NCI-H446 (cell line): ENCODE measurements at places on chromosomes 5 and 9.
A peak's percentile ranks its signal among the peaks of the same experiment; 100 is the strongest.

- DNase-seq, result no peak
These were observed 16.4 kb downstream of the SLC12A2 start for GRCh38 chr5:128099944-128100343.

GRCh38 chr9:96379461-96379860 lies 4.0 kb downstream of the SLC35D2 start:
- DNase-seq, result no peak

- DNase-seq, result no peak
These were observed 13.6 kb downstream of the ARHGAP26 start for GRCh38 chr5:142783601-142784341.

- DNase-seq, result peak; percentile 36
These were observed 661 bp downstream of the NSMF start for GRCh38 chr9:137458194-137459151.

DNA sequence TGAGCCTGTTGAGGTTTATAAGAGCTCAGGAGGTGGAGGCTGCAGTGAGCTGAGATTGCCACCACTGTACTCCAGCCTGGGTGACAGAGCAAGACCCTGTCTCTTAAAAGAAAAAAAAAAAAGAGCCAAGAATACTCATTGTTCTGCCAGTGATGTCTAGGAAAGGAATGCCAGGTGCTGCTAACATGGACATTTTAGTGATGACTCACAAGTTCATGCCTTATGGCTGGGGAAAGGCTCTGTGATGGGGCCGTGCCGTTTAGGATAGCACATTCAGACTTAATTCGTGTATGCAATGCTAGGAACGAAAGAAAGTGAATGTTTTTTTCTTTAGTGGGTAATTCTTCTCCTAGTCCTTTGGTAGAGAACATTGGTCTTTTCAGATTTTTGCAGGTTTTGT lies 134.2 kb downstream of the ARHGAP26 start:
- no peak for DNase-seq

GRCh38 chr9:89603767-89604665 lies 796 bp upstream of the GADD45G start:
- DNase-seq, result no peak

DNA sequence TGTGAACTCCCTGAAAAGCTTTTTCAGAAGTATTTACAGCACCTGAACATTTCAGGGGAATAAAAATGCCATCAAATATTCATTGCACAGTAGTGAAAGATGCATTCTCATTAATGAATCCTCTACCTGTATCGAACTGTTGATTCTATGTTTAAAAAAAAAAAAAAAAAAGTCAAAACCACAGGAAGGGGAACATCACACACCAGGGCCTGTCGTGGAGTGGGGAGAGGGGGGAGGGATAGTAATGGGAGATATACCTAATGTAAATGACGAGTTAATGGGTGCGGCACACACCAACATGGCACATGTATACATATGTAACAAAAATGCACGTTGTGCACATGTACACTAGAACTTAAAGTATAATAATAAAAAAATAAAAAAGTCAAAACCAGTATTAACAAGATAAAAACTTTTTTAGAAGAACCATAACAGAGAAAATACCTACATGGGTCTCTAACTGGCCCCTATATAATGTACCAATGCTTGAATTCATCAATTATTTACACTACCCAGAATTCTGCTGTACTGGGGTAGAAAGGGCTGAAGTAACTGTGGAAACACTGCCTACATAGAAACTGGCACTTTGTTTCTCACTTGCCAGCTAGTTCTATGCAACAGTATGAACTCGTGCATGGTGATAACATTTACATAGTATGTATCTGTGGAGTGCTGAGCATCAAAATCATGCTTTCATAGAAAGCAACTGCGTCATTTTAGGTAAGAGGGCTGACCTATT lies 48.9 kb downstream of the GNAQ start:
- DNase-seq, result no peak

DNA sequence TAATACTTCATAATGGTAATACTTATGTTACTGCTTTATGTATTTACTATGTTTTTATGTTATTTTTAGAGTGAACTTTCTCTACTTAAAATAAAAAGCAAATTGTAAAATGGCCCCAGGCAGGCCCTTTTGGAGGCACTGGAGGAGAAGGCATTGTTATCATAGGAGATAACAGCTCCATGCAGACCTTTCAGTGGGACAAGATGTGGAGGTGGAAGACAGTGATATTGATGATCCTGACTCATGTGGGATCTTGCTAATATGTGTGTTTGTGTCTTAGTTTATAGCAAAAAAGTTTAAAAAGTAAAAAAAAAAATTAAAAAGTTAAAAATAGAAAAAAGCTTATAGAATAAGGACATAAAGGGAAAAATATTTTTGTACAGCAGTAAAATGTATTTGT lies 74.5 kb downstream of the IQGAP2 start:
- DNase-seq, result no peak

DNA sequence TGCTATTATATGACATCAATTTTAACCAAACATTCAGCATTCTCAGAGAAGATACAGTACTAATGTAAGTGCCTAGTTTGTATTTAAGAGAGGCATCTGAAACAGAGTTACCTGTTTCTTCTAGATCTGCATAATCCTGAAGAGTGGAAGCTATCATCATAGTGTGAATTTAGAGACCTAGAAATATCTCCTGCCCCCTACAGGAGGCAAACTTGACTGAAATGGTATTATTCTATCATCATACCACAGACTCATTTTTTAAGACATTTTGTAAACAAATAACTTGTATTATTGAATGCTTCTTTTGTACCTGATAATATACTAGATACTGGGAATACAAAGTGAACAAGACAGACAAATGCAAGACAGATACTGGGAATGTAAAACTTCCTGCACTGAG lies 216.8 kb upstream of the RPS23 start:
- no peak for DNase-seq

GRCh38 chr5:77302653-77303052 lies 92.2 kb downstream of the PDE8B start:
- DNase-seq, result no peak

DNA sequence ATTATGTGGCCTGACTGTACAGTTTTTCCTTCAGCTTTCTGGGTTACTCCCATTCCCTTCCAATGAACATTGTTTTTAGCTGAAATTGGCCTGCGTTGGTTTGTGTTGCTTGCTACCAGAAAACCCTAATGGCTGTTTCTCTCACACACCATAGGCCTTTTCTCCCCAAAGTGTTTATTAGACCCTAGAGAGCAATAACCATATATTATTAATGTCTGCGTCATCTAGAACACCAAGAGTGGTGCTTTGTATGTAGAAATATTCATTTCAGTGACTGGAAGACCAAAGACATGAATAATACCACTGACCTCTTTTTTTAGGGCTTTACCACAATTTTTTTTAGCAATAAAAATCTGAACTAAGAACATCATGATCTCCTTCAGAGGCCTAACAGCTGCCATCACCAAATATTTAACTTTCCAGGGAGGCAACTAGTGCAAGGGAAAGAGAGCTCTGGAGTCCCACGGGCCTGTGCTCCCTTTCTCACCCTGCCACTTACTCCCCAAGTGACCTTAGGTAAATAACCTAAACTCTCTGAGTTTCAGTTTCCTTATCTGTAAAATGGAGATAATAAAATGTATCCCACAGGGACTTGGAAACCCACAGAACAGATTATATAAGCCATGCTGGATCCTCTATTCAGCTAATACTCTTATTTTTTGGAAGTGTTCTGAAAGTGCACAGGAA lies 201.9 kb upstream of the ISL1 start:
- no peak for DNase-seq

- DNase-seq, result no peak
These were observed 23.9 kb downstream of the GTF3C4 start for GRCh38 chr9:132694144-132694543.

DNA sequence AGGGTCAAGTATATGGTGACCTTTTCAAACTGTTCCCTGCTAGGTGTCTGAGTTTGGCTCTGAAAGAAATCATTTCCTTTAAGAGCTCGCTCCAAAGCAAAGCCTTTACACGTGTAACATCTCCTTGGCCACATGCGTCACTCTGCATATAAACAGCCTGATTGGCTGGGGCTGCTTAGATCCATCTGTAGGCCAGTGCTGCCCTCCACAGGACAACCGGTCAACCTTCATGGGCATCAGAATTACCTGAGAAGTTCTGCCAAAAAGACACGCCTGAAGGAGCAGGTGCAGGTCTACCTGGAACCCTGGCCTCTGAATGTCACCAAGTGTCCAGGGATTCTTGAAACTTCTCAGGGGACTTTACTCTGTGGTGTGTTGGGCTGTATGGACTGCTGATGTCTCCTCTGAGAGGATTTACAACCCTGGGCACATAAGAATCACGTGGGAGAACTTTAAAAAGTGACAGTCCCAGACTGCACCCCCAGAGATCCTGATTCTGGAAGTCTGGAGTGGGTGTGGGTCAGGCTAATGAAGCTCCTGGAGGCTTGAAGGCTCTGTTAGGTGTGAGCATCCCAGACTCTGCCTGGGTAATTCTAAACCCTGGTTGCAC lies 497.6 kb downstream of the GADD45G start:
- peak; percentile 70 for DNase-seq

DNA sequence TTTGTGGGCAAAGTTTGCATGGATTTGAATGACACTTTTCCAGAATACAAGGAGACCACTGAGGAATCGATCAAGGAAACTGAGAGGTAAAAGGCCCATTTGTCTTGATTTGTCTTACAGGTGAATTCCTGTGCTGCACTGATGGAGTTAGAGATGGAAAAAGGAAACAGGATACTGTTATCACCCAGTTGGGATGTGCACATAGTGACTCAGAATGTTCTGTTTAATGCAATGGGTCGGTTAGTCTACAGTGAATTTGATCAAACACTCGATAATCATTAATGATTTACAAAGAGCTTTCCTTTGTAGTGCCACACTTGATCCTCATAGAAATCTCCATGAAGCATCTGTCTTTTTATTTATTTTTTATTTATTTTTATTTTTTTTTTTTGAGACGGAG lies 64.7 kb downstream of the GDA start:
- no peak for DNase-seq

DNA sequence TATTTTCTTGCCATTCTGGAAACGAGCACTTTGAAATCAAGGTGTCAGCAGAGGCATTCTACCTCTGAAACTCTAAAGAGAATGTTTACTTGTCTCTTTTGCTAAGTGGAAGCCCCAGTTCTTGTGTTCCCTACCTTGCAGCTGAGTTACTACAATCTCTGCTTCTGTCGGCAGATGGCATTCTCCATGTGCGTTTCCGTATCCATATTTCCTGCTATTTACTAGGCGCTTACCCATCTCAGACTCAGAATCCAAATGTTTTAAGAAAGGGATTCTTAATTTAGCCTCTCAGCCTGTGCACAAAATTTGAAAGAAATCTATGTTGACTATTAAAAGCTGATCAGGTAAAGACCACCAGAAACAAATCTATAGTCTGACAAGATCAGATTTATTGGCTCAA lies 221.3 kb upstream of the FTMT start:
- no peak for DNase-seq

DNA sequence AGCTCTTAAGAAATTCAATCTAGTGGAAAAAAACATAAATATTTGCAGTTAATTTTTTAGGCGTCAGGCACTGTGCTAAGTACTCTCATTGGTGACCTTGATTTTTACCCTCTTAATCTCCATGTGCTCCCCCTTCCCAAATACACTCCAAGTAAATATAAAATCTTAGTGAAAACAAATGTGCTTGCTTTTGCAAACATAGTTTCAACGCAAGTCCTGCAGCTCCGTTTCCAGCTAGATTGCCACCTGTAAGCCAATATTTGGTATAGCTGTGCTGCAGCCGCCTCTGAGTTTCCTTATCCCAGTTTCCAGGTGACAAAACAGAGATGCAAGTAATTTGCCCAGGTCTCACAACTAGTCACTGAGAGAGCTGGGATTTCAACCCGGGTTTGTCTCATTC lies 1.9 kb upstream of the MTMR12 start:
- DNase-seq, result no peak

DNA sequence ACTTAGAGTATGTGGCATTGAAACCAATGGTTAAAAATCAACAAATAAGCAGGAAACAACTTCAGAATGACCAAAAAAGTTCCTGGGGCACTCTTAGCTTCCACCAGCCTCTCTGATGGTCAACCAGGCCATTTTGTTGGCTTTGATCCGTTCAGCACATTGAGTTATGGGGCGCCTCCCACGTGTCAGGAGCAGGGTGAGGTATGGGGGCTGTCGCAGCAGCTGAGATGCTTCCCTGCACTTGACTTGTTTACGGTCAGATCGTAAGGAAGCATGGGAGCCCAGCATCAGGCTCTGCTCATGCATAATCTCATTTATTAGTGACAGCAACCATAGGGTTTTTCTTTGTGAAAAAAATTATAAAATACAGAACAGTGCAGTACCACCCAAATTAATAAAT lies 16.7 kb downstream of the SYK start:
- no peak for DNase-seq

GRCh38 chr5:139382807-139383206 lies 290 bp downstream of the SLC23A1 start:
- no peak for DNase-seq

- no peak for DNase-seq
These were observed 39.6 kb upstream of the CLPTM1L start for GRCh38 chr5:1384521-1384920.

- no peak for DNase-seq
These were observed 34.7 kb downstream of the C9orf152 start for GRCh38 chr9:110173322-110173642.

GRCh38 chr5:174794931-174795672 lies 70.7 kb downstream of the MSX2 start:
- DNase-seq, result no peak

- DNase-seq, result no peak
These were observed 100.7 kb upstream of the IRX4 start for GRCh38 chr5:1983401-1983800.

DNA sequence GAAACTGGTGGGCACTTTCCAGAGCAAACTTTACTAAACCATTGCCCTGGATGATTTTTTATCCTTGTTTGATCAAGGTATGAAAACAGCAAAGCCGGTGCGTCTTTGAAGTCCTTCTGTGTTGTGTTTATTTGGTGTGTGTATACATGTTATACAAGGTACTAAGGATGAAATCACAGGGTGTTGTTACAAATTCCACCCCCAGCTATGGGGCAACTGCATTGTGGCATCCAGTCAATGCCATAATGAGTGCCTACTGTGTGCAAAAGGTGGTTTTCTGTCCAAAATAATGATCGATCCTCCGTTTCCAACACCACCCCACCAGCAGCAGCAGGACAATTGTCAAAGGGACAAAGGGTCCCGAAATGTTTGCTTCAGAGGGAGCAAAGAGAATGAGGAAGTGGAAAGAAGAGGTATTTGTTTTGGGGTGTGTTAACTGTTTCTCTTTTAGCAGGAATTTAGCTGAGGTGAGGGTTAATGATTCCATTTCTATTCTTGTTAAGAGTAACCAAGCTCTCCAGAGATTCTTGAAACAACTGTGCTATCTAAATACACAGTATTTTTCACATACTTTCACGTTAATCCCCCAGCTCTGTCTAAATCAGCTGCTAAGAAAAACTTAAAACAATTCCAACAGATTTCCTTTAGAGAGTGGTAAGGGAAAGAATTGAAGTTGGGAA lies 568.7 kb upstream of the KLF4 start:
- DNase-seq, result no peak

DNA sequence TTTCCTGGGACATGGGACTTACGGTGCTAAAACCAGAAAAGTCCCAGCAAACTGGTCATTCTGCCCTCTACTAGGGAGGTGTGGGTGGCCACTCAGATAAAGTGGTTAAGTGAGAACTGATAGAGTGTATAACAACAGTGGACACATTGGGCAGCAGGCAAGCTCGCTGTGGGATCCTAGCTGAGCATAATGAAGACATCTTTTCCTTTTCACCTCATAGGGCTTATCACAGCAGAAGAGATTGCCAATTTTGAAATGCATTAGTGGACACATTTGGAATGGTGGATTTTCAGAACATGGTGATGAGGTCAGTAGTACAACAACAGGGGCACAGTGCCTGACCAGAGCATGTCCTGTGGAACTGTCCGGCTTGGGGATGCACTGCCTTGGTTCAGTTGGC lies 477.1 kb upstream of the KIF2A start:
- DNase-seq, result no peak
